ENCODE measurements at places on chromosomes 6 and 20.

DNA sequence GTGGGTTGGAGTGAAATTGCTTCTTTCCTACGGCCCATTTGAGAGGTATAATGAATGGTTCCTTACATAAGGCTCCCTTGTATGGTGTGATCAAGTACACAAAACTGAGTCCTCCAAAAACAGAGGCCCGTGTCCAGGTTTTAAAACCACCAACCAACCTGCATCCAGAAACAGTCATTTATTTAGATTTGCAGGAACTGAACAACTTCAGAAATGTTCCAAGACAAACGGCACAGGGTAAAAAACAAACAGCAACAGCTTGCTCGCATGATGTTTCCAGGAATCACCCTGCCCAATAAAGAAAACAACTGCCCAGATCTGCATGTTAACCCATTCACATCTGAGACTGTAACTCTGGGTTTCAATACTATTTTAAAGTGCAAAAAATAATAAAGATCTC, 40.2 kb upstream of the TRAM2 start:
- DNase-seq, result no peak

DNA sequence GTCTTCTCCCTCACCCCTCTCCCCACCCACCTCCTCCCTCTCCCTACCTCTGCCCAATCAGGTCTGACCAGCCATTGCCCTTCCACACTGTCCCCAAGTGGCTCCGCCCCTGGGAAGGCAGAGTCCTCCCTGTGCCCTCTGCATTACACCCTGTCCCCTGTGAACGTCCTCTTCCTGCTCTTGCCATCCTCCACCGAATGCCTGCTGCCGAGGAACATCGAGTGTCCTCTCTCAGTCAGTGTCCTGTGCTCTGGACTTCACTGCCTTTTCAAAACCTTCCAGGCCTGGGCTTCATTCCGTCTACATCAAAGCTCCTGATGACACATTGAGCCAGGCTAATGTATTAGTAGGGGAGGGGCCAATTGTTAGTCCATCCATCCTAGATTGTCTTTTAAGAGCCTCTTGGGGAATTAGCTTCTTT, 3.3 kb upstream of the PACSIN1 start:
- DNase-seq, result peak; percentile 9

GRCh38 chr6:33578164-33578563, 1.9 kb downstream of the BAK1 start:
- DNase-seq, result no peak

- DNase-seq, result no peak
Measured at GRCh38 chr20:23155141-23155590, 69.0 kb upstream of the CD93 start.

- DNase-seq, result no peak
Measured at GRCh38 chr6:98633886-98634285, 200.5 kb upstream of the POU3F2 start.

- DNase-seq, result peak; percentile 11
Measured at GRCh38 chr6:100808638-100809275, 72.4 kb downstream of the ASCC3 start.

DNA sequence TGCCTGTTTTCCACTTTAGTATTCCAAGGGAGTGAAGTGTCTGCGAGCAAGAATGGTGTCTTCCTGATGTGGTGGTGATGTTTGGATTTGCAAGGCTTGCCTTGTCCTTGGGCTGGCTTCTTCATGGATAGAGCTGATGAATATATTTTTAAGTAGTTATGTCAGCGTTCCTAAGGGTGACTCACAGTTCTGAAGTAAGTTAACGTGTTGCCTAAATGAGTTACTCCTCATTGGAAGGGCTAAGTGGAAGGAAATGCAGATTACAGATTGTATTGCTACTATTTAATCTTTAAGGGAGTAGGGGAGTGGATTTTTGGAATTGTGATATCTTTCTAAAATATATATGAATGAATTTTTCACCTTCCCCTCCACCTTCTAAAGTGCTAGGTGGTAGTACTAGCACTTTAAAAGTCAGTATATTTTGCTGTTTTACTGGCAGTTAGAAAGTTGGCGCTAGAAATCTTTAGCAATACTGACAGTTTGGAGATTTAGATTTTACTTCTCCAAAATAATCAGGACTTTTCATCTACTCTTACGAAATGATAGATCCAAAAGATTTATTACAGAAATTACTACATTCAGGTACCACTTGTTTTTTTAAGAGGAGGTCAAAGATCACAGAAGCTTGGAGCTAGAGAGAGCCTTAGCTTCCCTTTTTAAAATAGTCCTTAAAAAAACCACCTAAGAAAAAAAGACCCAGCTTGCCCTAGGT, 197.4 kb downstream of the JARID2 start:
- peak; percentile 86 for DNase-seq

DNA sequence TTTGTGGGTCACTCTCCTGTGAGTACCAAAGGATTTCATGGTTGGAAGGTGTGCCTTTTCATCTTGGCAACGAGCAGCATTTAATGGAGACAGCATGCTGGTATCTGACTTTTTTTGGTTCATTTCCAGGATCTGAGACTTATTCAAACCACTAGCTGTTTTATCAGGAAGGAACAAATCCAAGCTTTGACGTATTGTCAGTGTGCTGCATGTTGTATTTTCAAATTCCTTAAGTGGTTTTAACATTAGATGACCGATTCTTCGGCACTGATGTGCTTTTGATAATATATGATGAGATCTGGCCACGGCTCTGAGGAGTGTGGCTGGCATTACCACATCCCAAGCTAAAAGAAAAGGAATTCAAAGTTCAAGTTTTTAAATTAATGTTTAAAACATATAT, 6.4 kb downstream of the RMND1 start:
- DNase-seq, result peak; percentile 89

- no peak for DNase-seq
Measured at GRCh38 chr6:106460481-106460880, 100.0 kb downstream of the CRYBG1 start.

GRCh38 chr6:3751077-3751729, at the start of gene PXDC1:
Gene PXDC1, minus strand, starts transcription at chr6:3751713. Its CDS starts 182 bp downstream, at chr6:3751531.
- DNase-seq, result peak; percentile 27

- no peak for DNase-seq
Measured at GRCh38 chr20:57567471-57568079, 6.7 kb downstream of the PCK1 start.

- DNase-seq, result no peak
Measured at GRCh38 chr6:90691823-90692222, 105.0 kb upstream of the MAP3K7 start.

- DNase-seq, result peak; percentile 78
Measured at GRCh38 chr6:133973109-133973971, 20.3 kb downstream of the TBPL1 start.

- no peak for DNase-seq
Measured at GRCh38 chr6:39638126-39638822, 86.9 kb downstream of the KIF6 start.

DNA sequence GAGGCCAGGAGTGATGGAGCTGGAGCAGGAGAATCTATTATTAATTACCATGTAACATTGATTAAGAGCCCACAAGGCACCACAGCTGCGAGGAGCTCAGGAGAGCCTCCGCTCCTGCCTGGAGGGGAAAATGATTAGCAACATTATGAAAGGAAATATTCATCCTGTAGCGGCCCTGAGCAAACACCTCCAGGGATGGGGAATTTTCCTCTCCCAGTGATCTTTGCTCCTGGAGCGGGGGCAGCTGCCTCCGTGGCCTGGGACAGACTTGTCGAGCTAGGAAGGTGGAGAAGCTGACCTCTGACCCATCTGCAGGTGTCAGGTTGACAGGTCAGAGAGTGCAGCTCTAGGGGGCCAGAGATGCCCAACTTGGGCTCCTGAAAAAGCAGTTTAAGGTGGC, 40.1 kb upstream of the SIRPA start:
- DNase-seq, result no peak

- peak; percentile 65 for DNase-seq
Measured at GRCh38 chr6:133992992-133993680, 40.1 kb downstream of the TBPL1 start.

DNA sequence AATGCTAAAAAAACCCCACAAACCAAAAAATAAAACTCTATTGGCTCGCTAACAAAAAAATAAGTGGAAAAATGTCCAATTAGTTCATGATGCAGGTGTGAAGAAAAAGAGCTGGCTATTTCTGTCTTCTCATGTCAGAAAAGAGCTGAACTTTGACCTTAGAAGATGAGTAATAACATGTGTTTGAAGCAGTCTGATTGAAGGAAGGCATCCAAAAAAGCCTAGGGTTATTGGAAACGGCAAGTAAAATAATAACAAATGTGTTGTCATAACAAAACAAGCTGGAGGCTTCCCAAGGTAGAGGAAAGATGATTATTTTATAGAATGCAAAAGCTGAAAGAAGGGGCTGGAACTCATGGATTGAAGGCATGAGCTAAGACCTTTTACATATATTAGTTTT, 94.4 kb upstream of the FAM184A start:
- peak; percentile 40 for DNase-seq

- no peak for DNase-seq
Measured at GRCh38 chr20:33784225-33784624, 26.9 kb upstream of the CHMP4B start.

GRCh38 chr6:125639466-125640020, 109.9 kb upstream of the HEY2 start:
- DNase-seq, result peak; percentile 30

GRCh38 chr20:17833036-17833674, 133.4 kb downstream of the BANF2 start:
- DNase-seq, result peak; percentile 74

DNA sequence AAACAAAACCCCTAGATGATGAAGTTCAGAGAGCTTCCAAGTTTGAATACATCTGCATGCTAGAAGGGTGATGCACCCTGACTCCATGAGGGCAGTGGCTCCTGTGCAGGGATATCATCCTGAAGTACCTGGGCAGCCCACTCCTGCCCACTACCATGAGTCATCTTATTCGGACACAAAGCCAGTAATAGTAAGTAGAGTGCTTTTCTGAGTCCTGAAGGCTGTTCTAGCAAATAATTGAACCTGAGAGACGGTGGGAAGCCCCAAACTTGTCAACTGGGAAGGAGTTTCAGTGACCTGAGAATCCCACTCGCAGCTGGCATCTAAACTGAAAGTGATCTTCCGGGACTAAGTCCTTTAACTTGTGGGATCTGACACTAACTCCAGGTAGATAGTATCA, 152.9 kb upstream of the COL21A1 start:
- DNase-seq, result no peak

GRCh38 chr6:168007592-168008338, 10.3 kb downstream of the KIF25 start:
- DNase-seq, result peak; percentile 99

- DNase-seq, result peak; percentile 35
Measured at GRCh38 chr20:39829256-39829655, 859.8 kb downstream of the MAFB start.

- DNase-seq, result no peak
Measured at GRCh38 chr6:19536838-19537237, 300.3 kb upstream of the ID4 start.

- DNase-seq, result no peak
Measured at GRCh38 chr6:69180361-69181067, 545.4 kb downstream of the ADGRB3 start.

DNA sequence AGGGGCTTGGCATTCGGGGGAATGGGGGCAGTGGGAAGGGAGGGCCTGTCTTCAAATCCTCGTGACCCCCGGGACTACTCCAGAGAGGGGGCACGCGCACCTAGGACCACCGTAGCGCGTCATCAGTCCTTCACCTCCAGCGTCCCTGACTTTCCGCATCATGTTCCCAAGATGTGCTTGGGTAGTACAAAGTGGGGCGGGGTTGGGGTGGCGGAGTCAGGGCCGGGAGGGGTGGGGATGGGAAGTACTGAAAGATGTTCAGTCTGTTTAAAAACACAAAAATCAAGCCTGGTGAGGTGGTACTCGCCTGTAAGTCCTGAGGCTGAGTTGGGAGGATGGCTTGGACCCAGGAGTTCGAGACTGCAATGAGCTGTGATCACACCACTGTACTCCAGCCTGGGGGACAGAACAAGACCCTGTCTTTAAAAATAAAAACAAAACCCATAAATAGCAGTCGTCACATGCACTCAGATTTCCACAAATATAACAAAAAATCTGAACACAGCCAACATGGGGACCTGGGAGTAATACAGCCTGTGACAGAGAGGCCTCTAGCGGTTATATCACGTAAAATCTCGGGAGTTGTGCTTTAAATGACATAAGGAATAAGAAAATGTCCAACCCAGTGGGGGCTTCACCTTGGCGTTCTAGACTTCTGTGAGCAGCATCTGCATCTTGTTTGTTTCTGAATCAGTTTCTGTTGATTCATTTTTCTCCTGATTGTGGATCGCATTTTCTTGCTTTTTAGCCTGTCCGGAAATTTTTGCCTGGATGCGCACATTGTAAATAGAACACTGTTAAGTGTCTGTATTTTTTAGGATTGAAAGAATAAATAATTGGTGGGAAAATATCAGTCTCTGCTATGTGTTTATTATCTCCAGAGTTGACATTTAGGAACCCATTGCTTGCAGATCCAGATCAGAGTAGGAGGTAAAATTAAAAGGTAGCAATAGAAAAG, 698 bp upstream of the LRP11 start:
- DNase-seq, result peak; percentile 81

DNA sequence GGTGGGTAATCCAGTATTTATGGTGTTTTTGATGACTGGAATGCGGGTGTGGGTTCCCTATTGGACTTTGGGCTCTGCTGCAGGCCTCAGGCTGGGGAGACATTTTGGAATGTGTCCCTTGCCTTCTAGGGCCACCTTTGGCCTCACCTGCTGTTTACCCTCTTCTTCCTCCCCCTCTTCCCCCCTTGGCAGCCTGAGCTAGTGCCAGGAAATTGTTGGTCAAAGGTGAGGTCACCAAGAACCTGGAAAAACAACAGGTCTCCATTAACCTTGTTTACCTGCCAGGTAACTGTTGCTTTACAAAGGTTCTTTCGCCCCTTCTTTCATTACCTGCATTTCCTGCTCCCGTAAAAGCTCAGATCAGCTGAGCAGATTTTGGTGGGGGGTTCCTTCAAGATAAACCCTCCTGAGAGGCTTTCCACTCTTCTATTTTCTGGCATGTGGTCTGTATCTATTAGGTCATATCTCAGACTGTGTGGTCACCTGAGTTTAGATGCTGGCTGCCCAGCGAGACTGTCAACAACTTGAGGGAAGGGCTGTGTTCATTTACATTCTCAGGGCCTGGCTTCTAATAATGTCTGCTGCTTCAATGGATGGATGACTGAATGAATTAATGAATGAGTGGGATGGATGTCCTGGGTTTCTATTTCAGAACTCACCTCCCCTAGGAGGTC, 34.7 kb downstream of the VEGFA start:
- no peak for DNase-seq

DNA sequence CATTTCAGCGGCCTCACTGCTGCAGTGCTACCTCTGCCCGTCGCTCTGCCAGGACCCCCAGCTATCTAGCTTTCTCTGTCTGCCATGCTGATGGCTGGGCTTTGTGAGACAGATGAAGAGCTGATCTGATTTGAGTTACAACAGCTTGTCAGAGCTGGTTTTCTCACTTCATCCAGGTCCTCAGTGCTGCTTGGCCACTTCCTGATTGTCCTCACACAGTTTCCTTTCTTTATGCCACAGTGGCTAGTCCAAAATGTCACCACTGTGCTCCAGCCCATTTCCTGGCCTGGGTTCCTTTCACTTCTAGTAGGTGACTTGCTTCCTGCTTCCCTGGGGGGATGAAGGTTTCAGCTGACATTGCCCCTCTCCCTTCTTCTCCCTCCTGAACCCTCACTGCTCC, 35.4 kb downstream of the FNDC1 start:
- no peak for DNase-seq

- DNase-seq, result peak; percentile 51
Measured at GRCh38 chr6:1481286-1481685, 91.9 kb downstream of the FOXF2 start.

- DNase-seq, result peak; percentile 58
Measured at GRCh38 chr20:44959638-44960102, 527 bp downstream of the TOMM34 start.

- peak; percentile 56 for DNase-seq
Measured at GRCh38 chr6:170134031-170134470, 156.8 kb downstream of the DLL1 start.

All from fibroblast of pulmonary artery (primary cell).